Keratinocyte (primary cell): ENCODE measurements at places on chromosomes 12 and 14. TPM values are rescaled to one million over a fixed set of nuclear protein-coding genes. Genes with fewer than 3 reads are reported as not detected.

HCAR2 gene
- 8.8 to 30.1 TPM (median 18.3 TPM) in 3 replicates for polyA plus RNA-seq

SSTR1 gene
- polyA plus RNA-seq, result 0.03 to 0.05 TPM in 2 of 3 replicates, not detected in the other

MYO1H gene
- polyA plus RNA-seq, result 0.03 TPM in 1 of 3 replicates, not detected in the others

GPD1 gene
- 0.13 to 0.22 TPM (median 0.17 TPM) in 3 replicates for polyA plus RNA-seq

KLRC3 gene
- polyA plus RNA-seq, result not detected in 3 replicates

OTOGL gene
- 0.01 to 0.08 TPM (median 0.01 TPM) in 3 replicates for polyA plus RNA-seq

POTEM gene
- not detected in 3 replicates for polyA plus RNA-seq

PLEKHD1 gene
- 0.01 TPM in 2 of 3 replicates, not detected in the other for polyA plus RNA-seq

CYP27B1 gene
- 19.0 to 40.5 TPM (median 33.6 TPM) in 3 replicates for polyA plus RNA-seq

MOAP1 gene
- polyA plus RNA-seq, result 13.7 to 17.8 TPM (median 17.2 TPM) in 3 replicates

CRACR2A gene
- polyA plus RNA-seq, result 0.30 to 0.46 TPM (median 0.31 TPM) in 3 replicates

GPR137C gene
- 0.03 to 0.11 TPM (median 0.05 TPM) in 3 replicates for polyA plus RNA-seq
